ENCODE measurements at places on chromosomes 3 and 15.

DNA sequence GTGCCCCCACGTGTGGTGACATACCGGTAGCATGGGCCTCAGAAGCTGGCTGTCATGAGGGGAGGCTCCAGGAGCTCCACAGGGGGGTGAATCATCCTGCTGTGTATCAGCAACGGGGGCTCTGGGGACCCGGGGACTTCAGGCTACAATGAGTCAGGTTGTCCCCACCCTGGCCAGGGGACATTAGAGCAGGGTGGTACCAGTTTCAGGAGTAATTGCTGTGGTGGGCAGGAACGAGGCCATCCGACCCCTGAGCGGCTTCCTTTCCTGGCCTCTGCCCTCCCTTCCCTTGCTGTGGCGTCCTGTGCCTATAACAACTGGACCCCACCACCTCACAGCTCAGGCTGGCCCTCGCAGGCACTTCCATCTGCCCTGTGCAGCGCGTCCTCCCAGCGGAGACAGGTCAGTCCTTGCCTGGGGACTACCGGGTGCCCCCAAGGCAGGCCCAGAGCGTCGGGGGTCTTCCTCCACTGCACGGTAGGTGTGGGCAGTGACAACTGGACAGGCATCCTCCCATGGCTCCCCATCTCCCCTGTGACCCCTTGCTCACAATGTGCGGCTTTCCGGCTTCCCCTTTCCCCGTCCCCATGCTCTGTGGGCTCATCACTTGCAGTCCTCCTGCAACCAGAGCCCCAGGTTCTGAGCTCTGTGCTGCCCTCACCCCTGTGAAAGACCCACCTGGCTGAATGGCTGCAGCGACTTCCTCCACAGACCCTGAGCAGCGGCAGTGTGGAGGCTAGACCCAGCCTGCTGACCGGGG lies 57.0 kb downstream of the KLF15 start:
- DNase-seq, result no peak

DNA sequence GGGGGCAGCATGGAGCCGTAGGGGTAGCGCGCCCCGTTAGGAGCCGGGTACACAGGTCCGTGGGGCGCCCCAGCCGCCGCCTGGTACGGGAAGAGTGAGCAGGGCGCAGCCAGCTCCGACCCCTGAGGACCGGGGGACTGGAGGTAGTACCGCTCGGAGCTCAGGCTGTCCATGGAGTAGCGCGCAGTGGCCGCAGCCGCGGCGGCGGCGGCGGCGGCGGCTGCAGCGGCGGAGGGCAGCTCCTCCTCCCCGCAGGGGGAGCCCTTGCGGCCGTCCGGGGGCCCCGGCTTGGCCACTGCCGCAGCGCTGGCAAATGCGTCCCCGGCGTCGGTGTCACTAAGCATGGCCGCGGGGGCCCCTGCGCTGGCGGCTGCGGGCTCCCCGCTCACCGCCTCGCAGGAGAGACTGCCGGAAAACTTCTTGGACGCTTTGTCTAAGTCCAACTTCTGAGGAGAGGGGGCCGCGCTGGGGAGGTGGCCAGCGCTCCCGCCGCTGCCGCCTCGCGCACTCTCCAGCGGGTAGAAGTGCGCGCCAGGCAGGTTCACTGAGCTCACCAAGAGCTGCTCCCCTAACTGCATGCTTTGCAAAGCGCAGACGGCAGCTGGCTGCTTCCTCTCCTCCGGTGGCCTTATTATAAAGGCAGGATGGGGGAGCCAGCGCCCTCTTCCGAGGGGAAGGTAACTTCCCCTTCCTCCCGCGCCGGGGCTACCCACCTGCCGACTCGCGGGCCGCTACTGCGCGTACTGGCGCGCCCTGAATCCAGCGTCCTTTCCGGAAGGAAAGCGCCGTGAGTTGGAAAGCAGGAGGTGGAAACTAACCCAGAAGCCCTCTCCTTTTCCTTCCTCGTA lies at the start of gene EOMES:
Gene EOMES (minus strand): TSS at position 607 of the 848 bp plus-strand sequence. CDS start 29 bp downstream, at position 578.
- peak; percentile 59 for DNase-seq

- DNase-seq, result peak; percentile 48
These were observed 825 bp upstream of the RTP3 start for GRCh38 chr3:46496746-46497555.

- no peak for DNase-seq
These were observed 19.0 kb upstream of the ACOX2 start for GRCh38 chr3:58556001-58556400.

DNA sequence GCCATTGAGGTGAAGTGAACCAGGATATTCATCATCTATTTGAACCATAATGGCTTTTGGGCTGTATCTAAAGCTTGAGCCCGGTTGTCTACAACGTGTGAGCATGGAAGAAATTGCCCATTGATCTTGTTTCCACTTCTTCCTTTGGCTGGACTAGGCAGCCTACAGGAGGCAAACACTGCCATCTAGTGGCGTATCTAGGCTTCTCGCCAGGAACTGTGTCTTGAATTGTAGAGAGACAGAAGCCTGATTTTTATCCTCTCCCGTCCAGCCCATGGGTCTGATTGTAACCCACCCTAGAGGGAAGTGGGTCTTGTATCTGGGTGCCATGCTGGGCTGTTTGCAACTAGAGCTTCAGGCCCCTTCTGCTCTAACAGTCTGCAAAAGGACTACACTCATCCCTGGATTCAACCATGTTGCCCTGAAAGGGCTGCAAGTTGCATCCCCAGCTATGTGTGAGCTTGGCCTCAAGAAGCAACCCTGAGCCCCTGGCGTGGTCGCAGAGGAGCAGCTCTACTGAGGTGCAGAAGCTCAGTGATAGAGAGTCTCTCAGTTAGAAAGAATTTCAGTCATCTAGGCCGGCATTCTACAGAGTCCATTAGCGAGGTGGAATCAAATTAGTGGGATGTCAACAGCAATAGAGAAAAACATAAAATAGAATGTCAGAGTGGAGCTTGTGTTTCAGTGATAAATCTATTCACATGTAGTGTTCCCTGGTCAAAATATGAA lies 170.2 kb upstream of the UMPS start:
- peak; percentile 28 for DNase-seq

DNA sequence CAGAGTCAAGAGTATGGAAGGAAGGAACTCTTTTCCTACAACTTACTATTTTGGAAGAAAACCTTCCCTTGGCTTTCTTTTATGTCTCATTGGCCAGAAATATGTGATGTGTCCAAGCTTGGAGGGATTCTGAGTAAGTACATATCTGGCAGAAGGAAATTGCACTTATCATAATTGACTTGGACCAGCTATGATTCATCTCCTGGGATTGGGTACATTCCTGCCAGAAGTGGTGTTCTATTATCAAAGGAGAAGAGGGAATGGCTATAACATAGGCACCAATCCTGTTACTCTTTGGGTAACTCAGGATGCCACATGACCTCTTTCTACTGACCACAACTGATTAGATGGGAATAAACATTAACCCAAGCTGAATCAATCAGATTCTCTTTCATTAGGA lies 13.5 kb upstream of the DAZL start:
- DNase-seq, result no peak

- DNase-seq, result no peak
These were observed 169.7 kb upstream of the BFSP2 start for GRCh38 chr3:133230195-133230594.

- DNase-seq, result no peak
These were observed 71.9 kb downstream of the SMAD3 start for GRCh38 chr15:67137319-67137718.

GRCh38 chr3:65146179-65146578 lies 458.4 kb upstream of the ADAMTS9 start:
- no peak for DNase-seq

DNA sequence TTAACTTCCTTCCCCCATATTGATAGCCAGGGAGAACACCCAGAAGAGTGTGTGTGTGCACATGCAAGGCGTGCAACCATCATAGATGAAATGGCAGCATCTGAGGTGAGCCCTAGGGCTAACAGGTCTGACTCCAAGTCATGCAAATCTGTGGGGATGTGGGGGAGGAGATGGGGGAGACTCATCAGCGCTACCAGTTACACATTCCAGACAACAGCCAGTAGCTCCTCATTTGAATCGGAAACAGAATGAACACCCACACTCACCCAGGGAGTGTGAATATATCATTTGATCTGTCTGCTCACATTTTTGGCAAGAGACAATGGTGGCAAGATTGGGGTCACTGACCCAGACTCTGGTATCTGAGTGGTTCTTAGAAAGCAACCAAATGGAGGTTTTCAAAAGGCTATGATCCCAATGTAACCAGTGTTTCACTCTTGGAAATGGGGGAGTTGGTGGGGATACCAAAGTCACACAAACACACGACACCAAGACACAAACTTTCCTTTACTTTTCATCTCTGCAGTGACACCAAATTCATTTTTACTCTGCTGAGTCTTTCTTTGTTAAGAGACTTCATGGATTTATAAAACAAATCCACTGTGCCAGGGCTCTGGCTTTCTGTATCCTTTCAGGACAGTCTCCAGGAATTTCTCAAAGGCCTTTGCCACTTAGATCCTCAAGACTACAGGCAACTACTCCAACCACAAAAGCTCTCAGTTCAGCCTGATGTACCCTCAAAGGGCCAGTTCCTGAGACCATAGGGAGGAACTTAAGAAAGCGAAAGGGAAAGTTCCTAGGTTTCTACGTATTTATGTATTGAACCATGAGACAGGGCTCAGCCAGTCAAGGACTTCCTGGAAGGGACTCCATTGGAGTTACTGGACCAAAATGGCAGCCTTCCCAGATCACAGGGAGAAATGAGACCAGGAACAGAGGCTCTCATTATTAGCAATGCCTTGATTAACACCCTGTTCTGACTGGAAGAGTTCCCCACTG lies 2.2 kb downstream of the CDCP1 start:
- DNase-seq, result no peak

- DNase-seq, result no peak
These were observed 4.2 kb downstream of the HHATL start for GRCh38 chr3:42698216-42698910.

DNA sequence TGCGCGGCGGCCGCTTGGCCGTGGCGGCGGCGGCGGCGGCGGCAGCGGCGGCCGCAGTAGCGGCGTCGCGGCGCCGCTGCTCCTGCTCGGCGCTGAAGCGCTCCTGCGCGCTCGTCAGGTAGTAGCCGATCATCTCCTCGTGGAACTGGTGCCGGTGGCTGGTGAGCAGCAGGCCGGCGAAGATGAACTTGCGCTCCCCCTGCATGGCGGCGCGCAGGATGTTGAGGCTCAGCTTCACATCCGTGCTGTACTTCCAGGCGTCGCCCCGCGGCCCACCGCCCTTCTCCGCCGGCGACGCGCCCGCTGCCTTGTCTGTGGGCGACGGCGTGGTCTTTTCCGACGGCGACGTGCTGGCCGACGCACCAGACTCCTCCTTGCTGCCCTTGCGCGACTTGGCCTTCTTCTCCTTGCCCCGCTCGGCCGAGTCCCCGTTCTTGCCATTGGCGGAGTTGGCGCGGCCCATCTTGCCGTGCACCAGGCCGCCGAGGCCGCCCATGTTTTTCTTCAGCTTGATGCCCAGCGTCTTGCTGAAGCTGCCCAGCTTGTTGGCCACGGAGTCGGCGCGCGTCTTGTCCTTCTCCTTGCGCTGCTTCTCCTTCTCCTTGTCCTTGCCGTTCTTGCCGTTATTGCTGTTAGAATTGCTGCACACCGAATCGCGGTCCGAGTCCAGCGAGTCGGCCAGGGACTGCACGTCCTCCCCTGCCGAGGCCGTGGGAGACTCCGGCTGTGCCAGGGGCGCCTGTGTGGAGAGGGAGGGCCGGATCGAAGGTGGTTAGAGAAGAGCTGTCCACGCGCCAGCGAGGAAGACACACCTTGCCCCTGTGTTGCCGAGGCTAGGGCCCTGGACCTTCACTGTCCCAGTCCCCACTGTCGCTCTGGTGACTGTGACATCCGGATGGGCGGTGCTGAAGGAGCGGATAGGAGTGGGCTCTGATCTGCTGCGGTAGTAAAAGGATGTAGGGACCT lies 157.6 kb downstream of the KLF13 start:
- DNase-seq, result peak; percentile 15

GRCh38 chr15:85831415-85832113 lies 36.8 kb upstream of the KLHL25 start:
- DNase-seq, result peak; percentile 11

GRCh38 chr3:144511346-144511745 lies 539.7 kb downstream of the DIPK2A start:
- no peak for DNase-seq

DNA sequence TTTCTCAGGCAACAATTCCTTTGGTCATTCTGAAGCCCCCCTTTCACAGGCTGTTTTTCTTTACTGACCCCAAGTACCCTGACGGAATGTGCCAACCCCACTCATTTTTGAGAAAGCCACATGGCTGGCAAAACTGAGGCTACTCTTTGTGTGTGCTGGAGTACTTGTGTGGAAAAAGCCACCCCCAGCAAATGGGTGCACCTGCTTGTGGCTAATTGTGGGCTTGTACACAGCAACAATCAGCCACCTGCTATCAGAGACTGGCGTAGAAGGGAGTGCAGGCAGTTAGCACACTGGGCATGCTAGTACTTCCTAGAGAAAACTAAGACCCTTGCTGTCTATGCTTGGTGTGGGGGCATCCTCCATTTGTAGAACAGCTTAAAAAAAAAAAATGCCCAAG lies 110.1 kb upstream of the LMOD3 start:
- DNase-seq, result no peak

DNA sequence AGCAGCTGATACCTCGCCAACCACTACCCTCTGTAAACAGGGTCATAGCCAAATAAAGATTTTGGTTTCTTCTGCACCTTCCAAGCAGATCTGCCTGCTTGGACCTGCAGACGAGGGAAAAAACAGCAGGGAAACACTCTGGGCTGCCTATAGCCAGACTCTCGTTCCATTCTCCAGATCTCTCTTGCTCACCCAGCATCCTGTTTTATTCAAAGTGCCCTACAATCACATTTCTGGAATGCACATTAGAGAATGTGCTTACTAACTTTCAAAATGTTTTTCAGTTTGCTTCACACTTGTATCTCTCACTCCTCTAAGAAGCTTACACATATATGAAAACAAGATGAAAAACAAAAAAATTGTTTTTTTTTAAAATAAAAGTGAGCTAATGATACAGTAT lies 71.4 kb downstream of the MLH1 start:
- DNase-seq, result no peak

- DNase-seq, result no peak
These were observed 98.4 kb upstream of the SPRED1 start for GRCh38 chr15:38154255-38154654.

DNA sequence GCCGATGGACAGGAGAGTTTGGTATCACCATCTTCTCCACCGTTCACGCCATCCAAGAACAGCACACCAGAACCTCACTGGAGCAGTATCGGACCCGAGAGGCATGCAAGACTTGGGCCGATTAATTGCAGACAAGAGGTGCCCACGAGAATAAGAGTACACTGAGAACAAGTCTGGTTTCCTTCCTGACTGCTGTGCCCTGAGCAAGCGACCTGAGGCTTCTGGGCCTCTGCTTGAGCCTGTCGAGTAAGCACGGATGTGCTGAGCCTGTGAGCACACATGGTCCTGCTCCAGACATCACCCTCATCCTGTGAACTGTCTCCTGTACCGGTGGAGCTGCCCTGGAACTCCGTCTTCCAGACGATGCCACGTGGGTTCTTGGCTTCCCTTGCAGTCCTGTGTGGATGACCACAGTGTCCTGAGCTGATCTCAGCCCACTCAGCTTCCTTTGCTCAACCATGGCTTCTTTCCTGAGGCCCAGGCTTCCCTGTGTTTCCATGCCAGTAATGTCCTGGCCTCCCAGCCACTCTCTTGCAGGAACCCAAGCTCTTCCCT lies 34.3 kb upstream of the SNRPA1 start:
- no peak for DNase-seq

Measured in T-helper 9 cell (primary cell).